IMR-90 (cell line): ENCODE measurements at places on chromosomes 3 and 15. TPM values are rescaled to one million over a fixed set of nuclear protein-coding genes. Genes with fewer than 3 reads are reported as not detected.

DNA sequence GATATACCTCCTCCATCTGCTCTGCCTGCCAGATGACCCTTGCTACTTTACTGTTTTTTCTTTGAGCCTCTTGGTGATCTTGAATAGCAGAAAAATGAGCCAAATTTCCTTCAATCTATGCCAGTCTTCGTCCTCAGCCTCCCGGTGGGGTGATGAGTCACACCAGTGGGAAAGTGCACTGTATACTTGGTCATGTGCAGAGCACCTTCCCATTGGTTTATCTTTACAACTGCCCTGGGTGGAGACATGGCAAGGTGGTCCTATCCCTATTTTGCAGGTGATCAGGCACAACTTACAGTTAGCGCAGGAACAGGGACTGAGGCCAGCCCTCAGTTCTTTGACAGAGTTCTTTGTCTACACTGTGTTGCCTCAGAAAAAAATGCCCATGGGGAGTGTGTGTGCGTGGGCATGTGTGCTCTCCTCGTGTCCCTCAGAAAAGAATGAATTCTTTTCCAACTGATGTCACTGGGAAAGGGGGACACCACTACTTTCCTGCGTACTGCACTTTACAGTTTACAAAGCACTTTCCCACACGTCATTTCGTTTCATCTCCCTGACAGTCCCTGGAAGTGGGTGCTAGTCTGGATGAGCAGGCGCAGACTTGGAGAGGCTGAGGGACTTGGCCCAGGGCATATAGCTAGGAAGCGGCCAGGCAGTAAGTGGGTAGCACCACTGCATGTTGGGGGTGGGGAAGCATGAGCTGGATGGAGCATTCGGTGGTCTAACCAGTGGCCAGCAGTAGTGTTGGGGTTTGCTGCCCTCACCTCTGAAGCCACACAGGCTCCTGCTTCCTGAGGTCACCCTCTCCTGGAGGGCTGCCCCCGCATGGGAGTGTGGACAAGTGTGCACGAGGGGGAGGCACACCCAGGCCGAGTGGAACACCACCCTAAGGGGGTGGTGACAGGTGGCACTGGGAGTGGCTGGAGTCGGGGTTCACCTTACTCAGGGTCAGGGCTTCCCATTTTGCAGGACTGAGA, 24.1 kb downstream of the SMAD3 start:
- peak; percentile 80 for DNase-seq

DNA sequence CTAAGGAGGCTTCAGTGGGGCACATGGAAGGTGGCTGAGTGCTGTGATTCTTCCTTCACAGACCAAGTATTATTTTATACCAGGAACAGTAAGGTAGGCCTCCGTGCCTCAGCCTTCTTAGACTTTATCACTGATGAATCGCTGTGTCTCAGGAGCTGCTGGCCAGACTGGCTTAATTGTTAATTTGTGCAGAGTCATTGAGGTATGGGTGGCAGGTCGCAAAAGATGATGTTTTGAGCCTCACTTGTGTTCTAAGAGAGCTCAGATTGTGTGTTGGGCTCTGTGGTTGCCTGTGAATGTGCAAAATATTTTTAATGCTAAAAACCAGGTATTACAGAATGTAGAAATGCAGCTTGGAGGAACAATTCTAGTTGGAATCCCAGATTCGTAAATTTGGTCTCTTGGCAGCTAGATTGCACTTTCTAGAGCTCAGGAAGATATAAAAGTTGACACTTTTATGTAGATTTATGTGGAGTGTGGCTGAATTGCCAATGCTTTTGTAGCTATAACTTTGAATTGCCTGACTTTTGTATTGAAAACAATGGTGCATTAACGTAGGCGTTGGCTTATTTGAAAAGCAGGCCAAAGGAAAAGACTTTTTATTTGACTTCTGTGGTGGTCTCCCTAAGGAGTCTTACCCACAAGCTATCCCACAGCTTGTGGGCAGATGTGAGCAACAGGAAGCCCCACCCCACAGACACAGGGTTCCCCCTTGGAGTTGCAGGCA, 53.4 kb downstream of the LARS2 start:
- no peak for DNase-seq

Gene CRTC3
- 4.7 and 6.7 TPM in 2 replicates for total RNA-seq

Gene CPOX
- 14.5 and 20.3 TPM in 2 replicates for total RNA-seq

Gene BCHE
- total RNA-seq: 1.6 and 1.9 TPM in 2 replicates
